Endothelial cell (in vitro differentiated cells): ENCODE measurements at places on chromosomes 2 and 18.

DNA sequence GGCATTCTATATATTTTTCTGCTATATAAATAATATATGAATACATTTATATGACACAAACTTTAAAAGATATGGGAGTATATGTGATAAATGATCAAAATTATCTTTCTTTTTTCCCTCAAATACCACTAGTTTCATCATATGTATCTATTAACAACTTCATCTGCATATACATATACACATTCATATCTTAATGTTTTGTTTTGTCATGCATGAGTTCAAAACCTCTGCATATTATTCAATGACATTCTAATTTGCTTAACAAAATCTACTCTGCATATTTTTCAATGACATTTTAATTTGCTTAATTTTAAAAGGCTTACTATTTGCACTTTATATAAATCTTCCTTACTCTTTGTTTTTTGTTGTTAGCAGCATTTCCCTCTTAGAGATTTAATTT, 276.2 kb downstream of the PIK3C3 start:
- no peak for DNase-seq

DNA sequence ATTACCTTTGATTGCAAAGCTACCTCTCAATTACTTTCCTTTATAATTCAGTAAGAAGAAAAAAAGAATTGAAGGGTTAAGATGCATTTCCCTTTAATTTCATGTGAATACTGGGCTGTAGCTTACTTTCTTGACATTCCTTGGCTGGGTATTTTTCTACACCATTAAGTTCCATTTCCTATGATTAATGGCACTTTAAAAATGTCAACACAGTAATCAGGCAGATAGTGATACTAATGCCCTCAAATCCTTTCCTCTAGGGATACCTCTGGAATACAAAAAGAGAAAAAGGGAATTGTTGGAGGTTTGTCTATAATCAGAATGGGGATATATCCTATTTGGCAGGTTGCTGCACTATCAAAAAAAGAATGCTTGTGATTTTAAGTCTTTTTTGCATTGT, 216.9 kb downstream of the SRBD1 start:
- DNase-seq = no peak

DNA sequence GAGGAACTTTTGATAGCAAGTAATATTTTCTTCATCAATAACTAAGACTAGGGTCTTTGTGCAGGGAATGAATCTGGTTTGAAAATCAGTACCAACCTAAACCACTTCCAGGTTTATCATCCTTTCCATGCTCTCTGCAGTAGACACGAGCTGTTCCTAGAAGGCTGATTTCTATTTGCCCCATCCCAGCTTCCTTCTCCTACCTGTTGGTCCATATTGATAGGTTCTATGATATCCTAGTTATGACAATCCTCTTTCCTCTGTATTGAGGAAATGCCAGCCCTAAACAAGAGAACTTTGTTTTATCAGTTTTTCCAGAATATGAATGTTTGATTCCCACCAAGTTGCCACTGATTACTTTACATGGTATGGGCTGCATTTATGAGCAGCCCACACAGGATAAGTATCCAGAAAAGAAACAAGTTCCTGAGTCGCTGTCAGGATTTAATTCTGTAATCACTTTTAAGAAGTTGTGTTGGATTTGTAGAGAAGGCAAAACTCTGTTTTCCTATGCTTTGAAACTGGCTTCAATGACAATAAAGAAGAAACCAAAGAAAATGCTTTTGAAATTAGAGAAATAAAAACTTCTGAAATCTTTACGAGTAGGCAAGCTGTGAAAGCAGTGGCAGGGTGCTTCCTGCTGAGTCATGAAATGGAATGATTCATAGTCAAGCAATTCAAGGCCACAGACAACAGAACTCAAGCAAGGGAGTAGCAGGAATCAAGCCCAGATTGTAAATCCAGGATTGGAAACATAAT, 37.3 kb upstream of the TANK start:
- DNase-seq = no peak

GRCh38 chr2:222447131-222447530, 22.8 kb downstream of the SGPP2 start:
- DNase-seq = no peak

DNA sequence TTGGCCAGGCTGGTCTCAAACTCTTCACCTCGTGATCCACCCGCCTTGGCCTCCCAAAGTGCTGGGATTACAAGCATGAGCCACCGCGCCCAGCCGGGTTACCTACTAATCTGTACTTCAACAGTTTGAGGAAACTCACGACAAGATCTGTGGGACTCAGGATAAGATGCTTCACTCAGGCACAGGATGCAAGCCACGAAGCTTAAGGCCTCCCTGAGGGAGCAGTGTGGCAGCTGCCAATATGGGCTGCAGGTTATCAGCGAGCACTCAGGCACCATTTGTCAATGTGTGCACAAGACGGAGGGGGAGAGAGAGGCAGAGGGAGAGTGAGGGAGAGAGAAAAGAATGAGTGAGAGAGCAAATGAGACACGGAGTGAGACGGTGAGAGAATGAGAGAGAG, 173.6 kb upstream of the RAB6C start:
- no peak for DNase-seq

GRCh38 chr2:15939854-15940660, at the start of gene MYCN:
MYCN (plus strand) TSS chr2:15940550; CDS start chr2:15942065, 1,515 bp downstream.
- DNase-seq = peak; percentile 42

DNA sequence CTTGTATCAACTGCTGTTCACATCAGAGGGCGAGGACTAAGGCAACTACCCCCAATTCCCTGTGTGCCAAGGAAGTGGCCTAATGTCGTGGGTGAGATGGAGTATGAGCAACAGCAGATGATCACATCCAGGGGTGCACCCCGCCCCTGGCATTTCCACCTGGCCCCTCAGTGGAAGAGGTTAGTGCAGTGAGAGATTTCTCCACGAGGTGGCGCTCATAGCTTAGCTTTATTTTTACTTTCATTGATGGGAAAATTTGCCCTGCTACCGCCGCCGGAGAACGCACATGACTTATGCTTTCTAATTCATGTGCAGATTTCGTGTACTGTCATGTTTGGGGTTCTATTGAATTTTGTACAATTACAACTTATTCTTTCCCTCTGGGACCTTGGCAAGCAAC, 470.6 kb upstream of the MEX3C start:
- DNase-seq = peak; percentile 73

DNA sequence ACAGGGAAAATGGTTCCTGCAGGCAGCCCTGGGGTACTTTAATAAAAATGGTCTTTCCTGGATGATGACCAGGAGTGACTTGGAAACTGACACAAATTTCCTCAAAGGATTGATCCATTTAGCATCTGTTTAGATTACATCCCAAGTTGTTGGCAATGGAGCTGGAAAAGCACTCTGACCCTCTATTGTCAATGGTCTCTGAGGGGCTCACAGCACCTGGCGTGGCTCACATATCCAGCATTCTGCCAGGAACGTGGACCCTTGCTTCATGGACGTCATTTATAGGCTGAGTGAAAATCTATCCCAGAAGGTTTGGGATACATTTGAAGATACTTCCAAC, 43.8 kb downstream of the SERTAD2 start:
- no peak for DNase-seq

- no peak for DNase-seq
Observed at GRCh38 chr2:58645017-58645416, 403.9 kb upstream of the FANCL start.

GRCh38 chr18:75581336-75582131, 154.0 kb upstream of the SMIM21 start:
- DNase-seq = no peak

GRCh38 chr18:38956068-38956467, 1390.5 kb upstream of the CELF4 start:
- no peak for DNase-seq

- no peak for DNase-seq
Observed at GRCh38 chr2:99748344-99748743, 258.5 kb upstream of the REV1 start.

GRCh38 chr2:5946225-5947115, 254.3 kb downstream of the SOX11 start:
- no peak for DNase-seq

GRCh38 chr2:75765798-75766197, 55.1 kb upstream of the GCFC2 start:
- DNase-seq = no peak
